Globus pallidus (tissue), 1 donor: ENCODE measurements at places on chromosomes 13 and 19.
A peak's percentile ranks its signal among the peaks of the same experiment; 100 is the strongest.

DNA sequence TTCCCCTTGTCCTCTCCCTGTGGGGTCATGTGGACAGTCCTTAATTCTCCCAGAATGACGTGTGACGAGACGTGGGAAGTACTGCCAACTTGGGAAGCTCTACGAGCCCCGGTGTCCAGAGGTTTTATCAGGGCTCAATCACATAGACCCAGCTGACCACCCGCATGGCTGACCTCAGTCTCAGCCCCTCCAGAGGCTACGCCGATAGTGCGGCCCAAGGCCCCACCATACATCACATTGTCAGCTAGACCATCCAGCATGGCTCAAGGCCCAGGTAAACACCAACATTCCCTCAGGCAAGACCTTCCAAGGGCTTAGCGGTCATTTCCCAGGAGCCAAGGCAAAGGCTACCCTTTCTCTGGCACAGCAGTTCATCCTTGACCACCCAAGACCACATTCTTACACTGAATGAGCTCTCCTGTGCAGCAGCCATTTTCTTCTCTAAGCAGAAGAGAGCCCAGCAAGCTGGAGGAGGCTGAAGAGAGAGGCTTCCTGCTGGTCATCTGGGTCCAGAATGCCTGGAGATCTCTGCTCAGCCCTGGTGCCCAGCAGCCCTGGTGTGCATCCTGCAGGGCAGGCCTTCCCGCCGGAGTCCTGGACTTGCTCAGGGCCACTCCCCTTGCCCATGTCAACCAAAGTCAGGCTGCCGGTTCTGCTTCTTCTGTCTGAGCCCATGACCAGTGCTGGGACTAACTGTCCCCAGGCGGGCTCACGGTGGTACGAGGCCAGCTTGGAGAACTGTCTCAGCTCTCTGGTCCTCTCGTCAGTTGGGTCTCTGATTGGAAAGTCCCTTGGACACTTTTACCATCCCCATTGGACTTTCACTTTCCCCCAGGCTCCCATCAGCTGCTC is 7.9 kb upstream of the F10 start:
- DNase-seq: no peak

GRCh38 chr13:43537124-43537523 is 249.6 kb downstream of the ENOX1 start:
- no peak for DNase-seq

DNA sequence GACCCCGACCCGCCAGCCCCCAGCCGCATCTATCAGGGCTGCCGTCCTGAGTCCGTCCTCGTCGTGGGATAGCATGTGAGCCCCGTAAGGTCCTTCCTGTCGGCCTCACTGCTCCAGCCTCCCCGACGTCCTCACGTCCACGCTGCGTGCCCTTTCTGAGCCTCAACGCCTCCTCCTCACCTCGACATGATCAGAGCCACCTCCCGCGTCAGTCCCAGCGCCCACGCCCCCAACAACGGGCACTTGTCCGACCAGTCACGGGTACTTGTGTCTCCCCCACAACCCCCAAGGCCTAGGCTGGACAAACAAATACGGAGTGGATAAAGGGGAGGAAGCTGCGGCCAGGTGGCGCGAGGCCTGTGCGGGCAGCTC is 665 bp downstream of the ZNF497 start:
- no peak for DNase-seq

- DNase-seq: no peak
Measured at GRCh38 chr19:51091126-51091525, 8.4 kb upstream of the KLK14 start.

GRCh38 chr13:64453831-64454230 is 2776.3 kb downstream of the PCDH9 start:
- no peak for DNase-seq

DNA sequence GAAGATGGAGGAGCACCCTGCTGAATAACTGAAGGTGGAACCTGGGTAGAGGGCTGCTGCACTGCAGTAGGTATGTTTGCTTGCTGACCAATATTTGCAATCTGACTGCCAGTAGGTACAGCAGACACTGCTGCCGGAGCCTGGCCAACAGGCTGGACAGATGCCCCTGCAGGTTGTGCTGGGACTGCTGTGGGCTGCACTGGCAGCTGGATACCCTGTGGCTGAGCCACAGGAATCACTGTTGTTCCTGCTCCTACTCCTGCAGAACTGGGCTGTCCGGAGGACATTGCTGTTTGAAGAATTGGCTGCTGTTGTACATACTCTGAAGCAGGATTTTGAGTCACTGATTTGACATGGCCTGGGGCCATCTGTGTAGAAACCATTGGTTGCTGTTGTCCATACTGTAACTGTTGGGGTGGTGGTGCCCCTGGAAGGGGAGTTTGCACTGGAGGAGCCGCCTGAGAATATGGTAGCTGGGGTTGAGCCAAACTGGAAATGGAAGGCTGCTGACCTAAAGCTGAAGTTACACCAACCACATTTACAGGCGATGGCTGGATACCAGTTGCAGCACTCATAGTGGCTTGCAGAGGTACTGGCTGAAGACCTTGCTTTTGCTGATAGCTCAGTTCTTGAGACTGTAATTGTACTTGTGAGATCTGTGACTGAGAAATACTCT is 2.2 kb downstream of the TSC22D1 start:
- DNase-seq: peak; percentile 30

DNA sequence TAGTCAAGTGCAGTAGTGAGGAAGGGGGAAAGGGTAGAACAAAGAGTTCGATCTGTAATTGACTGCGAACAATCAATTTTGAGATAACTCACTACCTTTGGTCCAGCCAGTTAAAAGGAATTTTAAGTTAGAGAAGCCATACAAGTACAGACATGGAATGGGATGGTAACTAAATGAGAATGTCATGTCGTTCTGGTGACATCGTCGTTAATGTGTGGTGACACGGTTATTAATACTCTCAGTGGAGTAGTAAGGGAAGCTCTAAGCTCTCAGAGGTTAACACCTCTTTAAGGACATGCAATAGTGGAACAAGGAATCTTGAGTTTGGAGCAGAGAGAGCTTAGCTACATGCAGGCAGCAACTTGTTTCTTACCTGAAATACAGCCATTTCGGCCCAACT is 154.9 kb upstream of the KLF12 start:
- no peak for DNase-seq

DNA sequence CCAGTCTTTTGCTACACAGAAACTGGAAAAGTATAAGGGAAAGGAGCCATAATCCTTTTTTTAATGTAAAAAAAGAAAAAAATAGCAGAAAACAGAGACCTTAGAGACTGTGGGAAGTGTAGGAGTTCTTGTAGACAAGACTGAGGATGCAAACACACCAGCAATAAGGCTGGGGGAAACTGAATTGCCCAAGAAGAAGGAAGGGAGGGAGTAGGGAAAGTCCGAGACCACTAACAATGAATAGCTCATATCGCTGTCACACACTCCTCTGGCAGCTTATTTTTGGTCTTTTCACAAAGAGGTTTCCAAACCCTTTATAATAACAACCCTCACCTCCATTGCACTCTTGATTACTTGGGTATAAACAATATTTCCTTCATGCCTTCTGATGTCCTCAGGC is 952.0 kb downstream of the SLITRK5 start:
- DNase-seq: no peak

GRCh38 chr19:46489445-46490272 is 6.0 kb downstream of the PNMA8B start:
- peak; percentile 53 for DNase-seq

GRCh38 chr19:2096034-2096479 is at the start of gene MOB3A:
TSS of gene MOB3A (minus strand) at chr19:2096326. CDS start at chr19:2078560, 17,766 bp downstream.
- DNase-seq: no peak

DNA sequence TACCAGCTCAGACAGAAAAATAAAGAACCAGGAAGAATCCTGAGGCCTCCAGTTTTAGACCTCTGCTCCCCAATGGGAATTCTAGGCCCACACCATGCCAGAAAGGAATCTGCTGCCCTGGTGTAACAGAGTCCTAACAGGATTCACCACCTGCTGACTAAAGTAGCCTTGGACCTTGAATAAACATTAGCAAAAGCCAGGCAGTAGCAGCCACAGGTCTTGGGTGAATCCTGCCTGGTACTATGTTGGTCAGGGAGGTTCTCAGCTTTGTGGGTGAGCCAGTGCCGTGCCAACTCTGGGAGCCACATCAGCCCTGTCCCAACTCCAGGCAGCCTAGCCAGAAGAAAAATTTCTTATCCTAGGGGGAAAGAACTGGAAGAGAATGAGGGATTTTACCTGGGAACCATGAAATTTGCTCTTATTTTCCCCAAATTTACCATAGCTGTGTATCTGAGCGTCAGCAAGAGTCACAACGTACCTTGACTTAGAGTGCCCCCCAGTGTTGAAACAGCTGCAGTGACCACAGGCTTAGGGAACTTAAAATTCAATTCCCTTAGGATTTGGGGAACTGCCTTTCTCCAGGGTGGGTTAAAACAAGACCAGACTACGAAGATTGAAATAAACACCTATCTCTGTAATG is 1895.6 kb upstream of the PRR20A start:
- DNase-seq: no peak

GRCh38 chr13:41649659-41650058 is 192.3 kb downstream of the RGCC start:
- no peak for DNase-seq

GRCh38 chr13:41505209-41505835 is 48.0 kb downstream of the RGCC start:
- no peak for DNase-seq

GRCh38 chr19:5369304-5369703 is 28.7 kb upstream of the PTPRS start:
- DNase-seq: no peak

- DNase-seq: no peak
Measured at GRCh38 chr19:2140138-2140569, 11.2 kb downstream of the AP3D1 start.

GRCh38 chr13:29749401-29750182 is 100.8 kb downstream of the UBL3 start:
- DNase-seq: no peak

- no peak for DNase-seq
Measured at GRCh38 chr19:45576682-45577081, 7.9 kb downstream of the OPA3 start.

GRCh38 chr13:53254500-53254899 is 225.9 kb downstream of the OLFM4 start:
- no peak for DNase-seq

GRCh38 chr13:36154567-36155291 is 23.5 kb upstream of the DCLK1 start:
- no peak for DNase-seq

GRCh38 chr13:74450525-74450845 is 316.3 kb upstream of the KLF12 start:
- DNase-seq: no peak

- no peak for DNase-seq
Measured at GRCh38 chr19:51797480-51797879, 2.5 kb downstream of the FPR3 start.

GRCh38 chr19:2188708-2189385 is 25.1 kb downstream of the DOT1L start:
- no peak for DNase-seq

DNA sequence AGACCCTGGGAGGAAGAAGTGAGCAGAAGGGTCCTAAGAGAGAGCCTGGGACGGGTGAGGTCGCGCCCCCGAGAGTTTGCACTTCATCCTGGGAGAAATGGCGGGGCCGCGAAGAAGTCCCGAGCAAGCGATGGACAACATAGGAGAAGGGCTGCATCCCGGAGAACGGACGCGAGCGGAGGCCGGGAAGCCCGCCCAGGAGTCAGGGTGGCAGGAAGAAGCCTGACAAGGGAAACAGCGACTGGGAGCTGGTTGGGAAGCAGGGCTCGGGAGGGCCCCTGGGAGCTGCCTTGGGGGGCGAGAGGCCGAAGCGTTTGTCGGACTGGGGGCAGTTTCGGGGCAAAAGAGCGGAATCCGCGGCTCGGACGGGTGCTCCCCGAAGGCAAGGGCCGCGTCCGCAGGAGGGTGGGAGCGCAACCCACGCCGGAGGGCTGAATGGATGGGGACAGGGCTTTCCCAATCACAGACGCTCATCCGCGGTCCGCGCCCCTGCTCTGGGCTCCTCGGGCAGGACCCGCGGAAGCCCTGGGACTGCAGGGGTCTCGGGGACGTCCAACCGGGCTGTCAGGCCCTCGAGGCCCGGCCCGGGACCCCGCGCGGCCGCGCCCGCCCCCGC is 469 bp downstream of the ABHD17A start:
- no peak for DNase-seq

- DNase-seq: no peak
Measured at GRCh38 chr19:15428956-15429824, 10.4 kb upstream of the AKAP8L start.

DNA sequence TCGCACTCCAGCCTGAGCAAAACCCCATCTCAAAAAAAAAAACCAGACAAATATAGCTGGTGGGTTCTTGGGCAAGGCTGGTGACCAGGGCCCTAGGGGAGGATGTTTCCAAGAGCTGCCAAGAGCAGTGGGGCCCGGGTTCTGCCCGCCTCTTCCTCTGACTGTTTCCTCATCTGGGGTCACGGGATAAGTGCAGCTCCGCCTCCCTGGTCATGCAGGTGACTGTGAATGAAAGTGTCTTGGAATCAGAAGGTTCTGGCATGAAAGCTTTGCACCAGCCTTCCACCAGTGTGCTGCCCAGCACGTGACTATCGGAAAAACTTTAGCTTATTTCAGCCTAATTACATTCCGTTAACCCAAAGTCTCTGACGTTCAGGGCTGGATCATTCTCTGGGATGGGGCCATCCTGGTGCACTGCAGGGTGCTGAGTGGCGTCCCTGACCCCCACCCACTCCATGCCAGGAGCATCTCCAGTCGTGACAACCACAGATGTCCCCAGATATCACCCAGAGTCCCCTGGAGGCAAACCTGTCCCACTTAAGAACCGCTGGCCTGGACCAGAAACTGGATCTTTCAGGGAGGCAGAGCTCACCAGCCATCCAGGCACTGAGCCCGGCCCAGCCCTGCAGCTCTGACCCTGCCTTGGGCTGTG is 85.6 kb downstream of the GNG7 start:
- peak; percentile 29 for DNase-seq

DNA sequence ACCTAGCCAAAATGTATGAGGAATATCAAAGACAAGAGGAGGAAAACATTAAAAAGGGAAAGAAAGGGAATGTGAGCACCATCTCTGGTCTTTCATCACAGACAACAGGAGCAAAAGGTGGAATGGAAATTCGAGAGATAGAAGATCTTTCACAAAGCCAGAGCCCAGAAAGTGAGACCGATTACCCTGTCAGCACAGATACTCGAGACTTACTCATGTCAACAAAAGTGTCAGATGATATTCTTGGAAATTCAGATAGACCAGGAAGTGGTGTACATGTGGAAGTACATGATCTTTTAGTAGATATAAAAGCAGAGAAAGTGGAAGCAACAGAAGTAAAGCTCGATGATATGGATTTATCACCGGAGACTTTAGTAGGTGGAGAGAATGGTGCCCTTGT is 217.0 kb downstream of the NBEA start:
- no peak for DNase-seq

DNA sequence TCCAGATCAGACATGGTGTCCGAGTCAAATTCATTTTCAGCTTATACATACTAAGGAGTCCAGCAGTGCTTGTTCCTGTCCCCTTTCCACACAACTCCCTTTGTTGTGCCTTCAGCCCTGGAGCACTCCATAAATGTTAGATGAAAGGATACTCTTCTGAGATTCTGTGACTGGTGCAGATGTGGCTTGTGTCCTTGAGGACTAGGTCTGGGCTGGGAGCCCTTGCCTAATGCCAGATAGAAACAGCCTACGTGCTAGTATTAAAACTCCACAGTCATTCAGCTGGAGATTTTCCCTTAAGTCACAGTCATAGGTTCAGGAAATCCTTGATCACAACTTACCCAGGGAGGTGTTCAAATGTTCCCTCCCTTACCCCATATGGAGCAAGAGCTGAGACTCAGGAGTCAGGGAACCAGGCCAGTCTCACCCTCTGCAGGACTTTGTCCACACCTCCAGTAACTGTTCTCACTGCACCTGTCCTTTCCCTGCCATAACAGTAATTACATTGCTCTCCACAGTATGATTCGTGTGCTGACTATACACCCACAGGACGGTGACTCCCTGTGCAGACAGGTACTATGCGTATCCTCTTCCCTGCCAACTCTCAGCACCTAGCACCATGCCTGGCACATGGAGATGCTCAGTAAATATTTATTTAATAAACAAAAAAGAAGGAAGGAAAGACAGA is 15.5 kb upstream of the SERPINE3 start:
- DNase-seq: peak; percentile 17
